ENCODE measurements at places on chromosomes 13 and 19.

DNA sequence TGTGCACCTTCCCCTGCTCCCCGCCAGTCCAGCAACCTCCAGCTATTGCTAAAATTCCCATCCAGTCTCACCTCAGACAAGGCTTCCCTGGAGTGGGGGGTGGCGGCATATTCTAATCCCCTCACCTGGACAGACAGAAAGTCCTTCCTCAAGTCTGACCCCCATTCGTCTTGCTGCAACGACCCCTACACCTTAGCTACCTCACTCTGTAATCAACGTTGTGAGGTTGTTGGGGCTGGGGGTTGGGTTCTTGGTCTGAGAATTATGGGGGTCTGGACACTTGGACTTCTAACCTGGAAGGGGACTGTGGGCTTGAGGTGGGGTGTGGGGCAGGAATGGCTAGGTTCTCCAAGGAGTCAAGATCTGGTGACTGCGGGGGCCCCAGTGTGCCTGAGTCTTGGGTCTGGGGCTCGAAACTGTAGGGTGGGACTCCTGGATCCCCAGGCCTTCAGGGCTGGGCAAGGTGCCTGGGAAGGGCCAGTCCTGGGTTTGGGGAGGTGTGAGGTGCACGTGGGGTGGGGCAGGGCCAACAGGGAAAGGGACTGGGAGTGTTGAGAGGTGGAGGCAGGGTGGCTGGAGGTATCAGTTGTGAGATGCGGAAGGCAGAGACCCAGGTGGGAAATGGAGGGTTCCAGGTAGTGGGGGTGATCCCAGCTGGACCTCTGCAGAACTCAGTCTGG is 1.3 kb downstream of the FOXA3 start:
- DNase-seq: no peak

DNA sequence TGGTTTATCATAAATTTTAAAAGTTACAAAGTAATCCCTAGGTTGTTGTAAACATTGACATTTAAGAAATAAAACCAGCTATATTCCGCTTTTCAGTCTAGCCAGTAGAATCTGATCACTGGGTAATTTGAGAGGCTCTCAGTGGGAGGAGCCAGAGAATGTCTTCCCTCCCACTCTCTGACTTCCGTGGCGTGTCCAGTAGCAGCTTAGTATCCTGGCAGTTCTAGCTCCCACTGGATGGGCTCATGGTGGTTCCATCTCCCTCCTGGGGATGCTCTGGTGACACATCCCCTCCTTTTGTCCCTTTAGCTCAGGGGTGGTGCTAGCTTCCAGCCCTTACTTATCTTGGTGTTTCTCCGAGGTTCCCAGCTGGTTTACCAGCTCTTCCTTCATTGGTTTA is 34.5 kb downstream of the MTUS2 start:
- no peak for DNase-seq

DNA sequence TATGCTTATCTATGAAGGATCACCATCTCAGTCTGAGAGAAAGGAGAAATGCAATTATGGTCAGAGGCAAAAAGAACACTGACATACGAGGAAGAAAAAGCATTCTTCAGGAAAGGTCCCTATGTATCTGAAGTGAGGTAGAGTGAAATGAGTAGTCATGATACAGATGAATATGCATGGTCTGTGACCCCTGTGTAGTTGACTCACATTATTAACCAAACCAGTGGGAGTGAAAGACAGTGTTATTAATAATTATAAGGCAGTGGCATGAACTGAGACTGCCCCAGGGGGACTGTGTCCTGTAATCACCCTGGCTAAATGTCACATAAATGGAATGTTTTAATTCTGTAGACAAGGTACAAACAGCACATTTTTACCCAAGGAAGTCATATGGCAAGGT is 1320.2 kb upstream of the PCDH9 start:
- DNase-seq: no peak

GRCh38 chr13:105220063-105220462 is 1315.4 kb downstream of the EFNB2 start:
- no peak for DNase-seq

- no peak for DNase-seq
These were observed 78.0 kb upstream of the GPR183 start for GRCh38 chr13:99385161-99385560.

GRCh38 chr13:84543962-84544361 is 661.7 kb upstream of the SLITRK1 start:
- no peak for DNase-seq

DNA sequence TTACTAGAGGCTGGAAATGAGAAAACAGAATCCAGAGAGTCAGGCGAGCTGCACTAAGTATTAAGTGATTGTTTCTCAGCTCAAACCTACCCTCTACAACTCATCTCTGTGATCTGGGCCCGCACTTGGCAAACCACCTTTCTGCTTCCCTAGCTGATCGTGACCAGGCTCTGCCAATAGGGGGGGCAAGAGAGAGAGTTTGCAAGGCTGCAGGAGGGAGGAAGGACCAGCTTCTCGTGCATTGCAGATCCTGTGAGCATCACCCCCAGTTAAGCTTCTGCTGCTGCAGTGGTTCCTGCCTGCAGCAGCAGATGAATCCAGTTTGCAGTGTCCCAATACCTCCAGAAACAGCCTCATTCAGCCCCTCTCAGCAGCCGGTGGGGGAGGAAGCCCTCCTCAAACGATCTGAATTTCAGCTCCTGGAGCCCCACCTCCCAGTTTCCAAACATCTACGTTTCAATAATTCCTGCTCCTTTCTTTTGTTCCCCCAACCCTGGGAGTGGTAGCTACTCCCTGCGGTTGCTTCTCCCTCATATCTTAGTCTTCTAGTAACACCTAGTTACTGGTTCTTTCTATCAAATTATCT is 20.0 kb downstream of the XRCC1 start:
- no peak for DNase-seq

GRCh38 chr13:80177327-80177726 is 163.6 kb downstream of the SPRY2 start:
- no peak for DNase-seq

GRCh38 chr13:22862478-22862877 is 318.3 kb upstream of the SGCG start:
- DNase-seq: no peak

GRCh38 chr13:46543287-46543686 is 9.7 kb upstream of the LRCH1 start:
- no peak for DNase-seq

- no peak for DNase-seq
These were observed 572.8 kb downstream of the PCDH9 start for GRCh38 chr13:66657165-66657881.

DNA sequence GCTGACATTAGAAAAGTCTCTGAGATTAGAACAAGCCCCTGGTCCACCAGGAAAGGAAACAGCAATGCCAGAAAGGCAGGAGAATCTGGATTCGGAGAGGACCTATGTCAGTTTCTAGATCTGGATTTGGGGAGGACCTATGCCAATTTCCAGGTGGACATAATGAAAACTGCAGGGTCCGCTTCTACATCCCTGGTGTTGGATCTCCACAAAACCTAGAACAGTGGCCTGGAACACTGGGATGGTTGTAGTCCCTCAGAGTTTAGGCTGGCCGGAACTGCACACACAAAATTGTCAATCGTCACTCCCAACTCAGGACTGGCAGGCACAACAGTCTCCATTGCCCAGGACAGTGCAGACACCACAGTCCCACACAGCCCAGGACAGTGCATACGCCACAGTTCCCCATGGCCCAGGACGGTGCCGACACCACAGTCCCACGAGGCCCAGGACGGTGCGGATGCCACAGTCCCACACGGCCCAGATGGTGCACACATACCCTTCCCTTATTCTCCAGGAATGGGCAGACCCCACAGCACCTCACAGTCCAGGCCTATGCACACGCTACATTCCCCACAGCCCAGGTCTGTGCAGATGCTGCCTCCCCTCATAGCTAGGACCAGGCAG is 341.7 kb downstream of the UQCRFS1 start:
- DNase-seq: no peak

GRCh38 chr19:48959341-48960239 is 4.9 kb downstream of the BAX start:
- no peak for DNase-seq

DNA sequence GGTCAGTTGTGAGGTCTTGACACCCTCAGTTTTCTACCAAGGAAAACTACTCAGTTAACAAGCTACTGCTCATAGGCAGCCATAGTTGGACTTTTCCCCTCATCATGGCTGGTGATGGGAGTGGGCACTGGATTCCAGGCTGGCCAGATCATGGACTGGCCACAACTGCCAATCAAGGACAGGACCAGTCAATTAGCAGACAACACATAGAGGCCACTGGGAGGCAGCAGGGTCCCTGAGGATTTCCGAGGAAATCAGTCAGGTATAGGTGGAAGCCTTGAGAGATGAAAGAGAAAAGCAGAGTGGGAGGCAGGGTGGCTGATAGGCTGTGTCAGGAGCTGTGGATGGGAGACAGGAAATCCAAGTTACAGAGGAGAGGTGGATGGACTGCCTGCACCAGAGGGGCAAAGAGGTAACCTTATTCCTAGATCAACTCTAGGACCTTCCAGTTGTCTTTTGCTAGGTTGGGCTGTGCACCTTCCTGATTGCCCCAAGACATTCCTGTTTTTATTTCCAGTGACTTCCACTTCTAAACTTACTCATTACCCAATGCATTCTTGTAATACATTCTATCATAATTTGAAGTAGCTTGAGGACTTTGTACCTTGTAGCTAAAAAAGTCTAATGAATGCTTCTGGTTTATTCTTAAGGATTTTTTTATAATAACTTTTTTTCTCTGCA is 361.8 kb downstream of the KCNRG start:
- DNase-seq: no peak

DNA sequence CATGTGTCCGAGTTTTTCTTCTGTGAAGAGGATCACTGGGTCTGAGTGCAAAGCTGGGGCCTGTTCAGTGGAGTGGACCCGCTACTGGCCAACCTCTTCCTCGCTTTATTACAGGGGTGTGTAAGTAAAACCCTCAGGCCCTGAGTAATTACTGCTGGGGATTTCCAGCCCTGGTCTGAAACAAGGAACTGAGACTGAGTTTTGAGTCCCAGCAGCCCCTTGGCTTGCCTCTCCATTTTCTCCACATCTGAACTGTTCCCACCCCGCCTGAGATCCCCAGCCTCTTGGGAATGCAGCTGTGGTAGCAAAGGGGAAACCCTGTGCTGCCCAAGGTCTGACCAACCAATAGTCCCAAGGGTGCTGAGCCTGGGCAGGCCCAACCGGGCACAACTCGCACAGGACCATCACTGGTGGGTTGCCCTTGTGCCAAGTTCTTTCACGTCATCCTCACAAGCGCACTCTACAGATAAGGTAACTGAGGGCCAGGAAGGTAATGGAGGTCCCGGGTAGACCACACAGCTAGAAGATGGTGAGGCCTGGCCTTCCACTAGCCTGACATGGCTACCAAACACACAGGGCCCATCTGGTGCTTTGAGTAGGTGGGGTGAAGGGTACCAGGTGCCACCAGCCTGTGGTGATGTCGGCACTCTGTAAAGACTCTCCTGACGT is 13.7 kb upstream of the SLC35E1 start:
- DNase-seq: no peak

DNA sequence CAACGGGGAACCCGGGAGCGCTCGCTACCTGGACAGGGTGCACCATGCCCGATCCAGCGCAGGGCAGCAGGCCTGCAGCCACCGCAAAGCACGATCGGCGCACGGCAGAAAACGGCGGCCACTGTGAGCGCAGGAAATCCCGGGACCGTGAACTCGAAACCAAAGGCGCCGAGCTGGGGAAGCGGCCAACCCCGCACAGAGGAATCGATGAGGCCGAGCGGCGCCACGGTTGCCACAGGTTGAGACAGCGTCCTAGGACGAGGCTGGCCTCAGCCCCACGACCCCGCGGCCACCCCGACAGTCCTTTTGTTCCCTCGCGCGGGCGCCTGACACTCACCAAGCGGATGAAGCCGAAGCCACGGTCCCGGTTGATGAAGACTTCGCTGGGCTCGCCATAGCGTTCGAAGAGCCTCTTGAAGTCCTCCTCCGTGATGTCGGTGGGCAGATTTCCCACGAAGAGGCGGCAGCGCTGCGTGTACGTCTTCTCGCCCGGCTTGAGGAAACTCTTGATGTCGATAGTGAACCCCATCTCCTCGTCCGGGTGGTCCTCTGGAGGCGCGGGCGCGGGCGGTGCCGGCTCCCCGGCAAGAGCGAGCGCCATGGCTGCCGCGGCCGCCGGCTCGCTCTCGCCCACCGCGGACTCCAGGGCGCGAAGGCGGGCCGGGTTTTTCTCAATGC is 557 bp downstream of the PSPC1 start:
- no peak for DNase-seq

- no peak for DNase-seq
These were observed 46.4 kb upstream of the F7 start for GRCh38 chr13:113058988-113059850.

DNA sequence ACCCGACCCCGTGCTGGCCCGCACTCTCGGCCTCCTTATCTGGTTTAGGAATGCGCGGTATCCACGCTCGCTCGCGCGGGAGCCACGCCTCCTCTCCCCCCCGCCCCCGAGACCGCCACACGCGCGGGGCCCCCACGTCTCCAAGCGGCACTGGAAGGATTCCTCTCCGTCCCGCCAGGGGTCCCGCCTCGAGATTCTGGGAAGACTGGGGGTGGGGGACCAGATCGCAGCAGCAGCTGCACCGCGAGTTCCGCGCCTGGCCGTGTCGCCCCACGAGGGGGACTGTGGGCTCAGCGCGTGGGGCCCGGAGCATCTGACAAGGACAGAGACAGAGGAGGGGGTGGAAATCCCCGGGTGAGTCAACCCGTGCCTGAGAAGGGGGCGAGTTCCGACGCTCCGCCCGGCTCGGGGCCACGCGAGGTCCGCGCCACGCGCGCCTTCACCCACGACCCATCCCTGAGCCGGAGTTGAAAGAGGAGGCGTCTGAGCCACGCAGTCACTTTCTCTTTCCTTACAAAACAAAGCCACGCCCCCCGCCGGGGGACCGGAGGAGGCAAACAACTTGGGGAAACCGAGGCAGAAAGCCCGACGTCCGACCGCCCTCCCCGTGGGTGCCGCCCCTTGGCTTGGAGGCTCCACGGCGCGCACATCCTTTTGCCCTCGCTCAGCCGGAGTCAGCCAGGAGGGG is 814 bp downstream of the S1PR2 start:
- DNase-seq: no peak

- DNase-seq: no peak
These were observed 572.7 kb downstream of the FGF9 start for GRCh38 chr13:22243469-22244163.

- no peak for DNase-seq
These were observed 590.8 kb upstream of the SPRY2 start for GRCh38 chr13:80931766-80932165.

- no peak for DNase-seq
These were observed 56.8 kb downstream of the THSD1 start for GRCh38 chr13:52348983-52349780.

DNA sequence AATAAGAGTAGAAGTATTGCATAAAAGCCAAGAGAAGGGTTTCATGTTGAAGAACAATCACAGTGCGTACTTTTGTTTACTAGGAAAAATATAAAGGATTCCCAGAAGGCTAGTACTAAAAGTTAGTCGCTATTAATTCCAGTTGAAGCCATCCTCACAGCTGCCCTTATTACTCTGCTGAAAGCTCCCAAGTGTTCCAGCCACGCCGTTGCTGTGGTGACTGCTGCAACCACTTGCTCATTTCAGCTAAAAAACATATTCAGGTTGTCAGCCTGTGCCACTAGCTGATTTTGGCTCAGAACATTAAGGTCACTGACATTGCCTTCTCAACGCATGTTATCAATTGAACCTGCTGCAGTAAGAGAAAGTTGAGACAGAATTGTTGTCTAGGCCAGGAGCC is 87.1 kb upstream of the FNDC3A start:
- DNase-seq: no peak

- DNase-seq: no peak
These were observed 3.8 kb downstream of the KDM4B start for GRCh38 chr19:4972509-4973230.

Data from NCI-H1436 treated with DMSO at 0.1 percent for 48 hours (cell line).